ENCODE measurements at places on chromosomes 11 and 22. TPM values are rescaled to one million over a fixed set of nuclear protein-coding genes. Genes with fewer than 3 reads are reported as not detected.

XNDC1N gene
- 8.9 TPM for total RNA-seq

TEAD1 gene
- total RNA-seq, result 94.4 TPM

KRTAP5-8 gene
- total RNA-seq, result not detected

VPREB3 gene
- not detected for total RNA-seq

SIRT3 gene
- 8.4 TPM for total RNA-seq

All from smooth muscle cell of the umbilical artery (primary cell).